ENCODE measurements at places on chromosomes 16 and 17.
A peak's percentile ranks its signal among the peaks of the same experiment; 100 is the strongest.

GRCh38 chr16:81565321-81566028, 120.9 kb downstream of the CMIP start:
- no peak for DNase-seq

GRCh38 chr16:55088098-55088497, 157.4 kb downstream of the IRX5 start:
- no peak for DNase-seq

- DNase-seq, result no peak
These were observed 22.6 kb upstream of the HOXB13 start for GRCh38 chr17:48751172-48751571.

GRCh38 chr16:64481497-64481896, 640.4 kb downstream of the CDH11 start:
- DNase-seq, result no peak

- peak; percentile 33 for DNase-seq
These were observed 5.1 kb upstream of the EVPL start for GRCh38 chr17:76032073-76032779.
